ENCODE measurements at places on chromosomes 5 and 9.

GRCh38 chr5:73278693-73279092 lies 105.7 kb downstream of the TMEM174 start:
- no peak for DNase-seq

GRCh38 chr9:72473474-72474261 lies 47.7 kb upstream of the TMC1 start:
- peak; percentile 78 for DNase-seq

- no peak for DNase-seq
Measured at GRCh38 chr5:134084570-134084969, 29.9 kb upstream of the TCF7 start.

DNA sequence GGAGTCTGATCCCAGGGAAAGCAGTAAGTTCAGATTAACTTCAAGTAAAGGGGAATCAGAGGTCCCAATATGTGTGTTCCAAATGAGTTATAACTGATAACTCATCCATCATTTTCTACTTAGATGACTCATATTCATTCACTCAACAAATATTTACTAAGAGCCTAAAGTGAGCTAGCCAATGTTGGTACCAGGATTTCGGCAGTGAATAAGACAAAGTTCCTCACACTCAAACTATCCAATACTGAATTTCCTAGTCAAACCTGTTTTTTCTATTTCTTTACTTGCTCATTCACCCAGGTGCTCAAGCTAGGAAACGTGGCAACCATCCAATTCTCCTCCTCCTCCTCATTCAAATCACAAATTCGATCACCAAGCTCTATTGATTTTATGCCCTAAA lies 25.8 kb downstream of the FBXW2 start:
- DNase-seq, result no peak

GRCh38 chr5:139686356-139686705 lies 38.2 kb downstream of the CXXC5 start:
- no peak for DNase-seq

GRCh38 chr5:143179126-143179740 lies 224.3 kb downstream of the NR3C1 start:
- DNase-seq, result no peak

GRCh38 chr5:157575381-157576020 lies at the start of gene ADAM19:
Gene ADAM19, minus strand, starts transcription at chr5:157575775. Its CDS starts 79 bp downstream, at chr5:157575696.
- peak; percentile 21 for DNase-seq

- no peak for DNase-seq
Measured at GRCh38 chr5:124628721-124629596, 117.5 kb downstream of the ZNF608 start.

DNA sequence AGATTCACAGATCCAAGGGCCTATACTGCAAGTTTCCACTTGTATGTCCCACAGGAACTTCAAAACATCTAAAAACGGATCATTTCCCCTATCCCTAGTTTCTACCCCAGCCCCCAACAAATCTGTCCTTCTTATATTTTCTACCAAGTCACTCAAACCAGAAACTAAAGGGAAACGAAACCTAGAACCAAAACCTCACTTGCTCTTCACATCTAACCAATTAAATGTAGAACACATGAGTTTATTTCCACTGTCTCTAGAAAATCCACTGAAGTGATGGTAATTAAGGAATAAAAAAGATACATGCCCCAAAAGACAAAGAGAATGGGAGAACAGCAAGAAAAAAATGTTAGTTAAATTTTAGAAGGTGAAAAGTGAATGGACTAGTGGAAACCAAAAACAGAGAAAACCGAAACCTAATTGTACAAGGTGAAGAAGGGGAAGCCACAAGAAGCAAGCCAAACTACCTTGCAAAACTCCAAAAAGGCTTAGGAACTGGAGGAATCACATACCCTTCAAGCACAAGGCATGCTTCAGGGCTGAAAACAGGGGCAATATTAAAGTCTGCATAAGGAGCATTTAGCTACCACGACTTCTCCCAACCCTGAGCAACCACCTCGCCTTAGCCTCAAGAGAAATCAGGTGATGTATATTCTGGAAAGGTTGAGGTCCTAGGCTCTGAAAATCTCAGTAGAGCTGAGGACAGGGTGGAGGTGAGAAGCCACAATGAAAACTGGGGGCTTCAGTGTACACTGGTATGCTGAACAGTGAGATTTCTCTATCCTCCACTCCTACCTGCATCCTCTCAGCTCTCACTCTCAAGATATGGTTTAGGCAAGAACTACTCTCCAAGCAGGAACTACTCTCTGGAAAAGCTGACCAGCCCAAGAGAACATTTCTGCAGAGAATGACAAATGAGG lies 11.1 kb downstream of the SMU1 start:
- DNase-seq, result no peak

GRCh38 chr9:32136700-32137339 lies 247.6 kb upstream of the ACO1 start:
- DNase-seq, result no peak

- no peak for DNase-seq
Measured at GRCh38 chr5:172509405-172509781, 55.1 kb upstream of the SH3PXD2B start.

- no peak for DNase-seq
Measured at GRCh38 chr9:27192291-27192960, 83.4 kb downstream of the TEK start.

- no peak for DNase-seq
Measured at GRCh38 chr9:85158512-85158911, 489.0 kb downstream of the NTRK2 start.

DNA sequence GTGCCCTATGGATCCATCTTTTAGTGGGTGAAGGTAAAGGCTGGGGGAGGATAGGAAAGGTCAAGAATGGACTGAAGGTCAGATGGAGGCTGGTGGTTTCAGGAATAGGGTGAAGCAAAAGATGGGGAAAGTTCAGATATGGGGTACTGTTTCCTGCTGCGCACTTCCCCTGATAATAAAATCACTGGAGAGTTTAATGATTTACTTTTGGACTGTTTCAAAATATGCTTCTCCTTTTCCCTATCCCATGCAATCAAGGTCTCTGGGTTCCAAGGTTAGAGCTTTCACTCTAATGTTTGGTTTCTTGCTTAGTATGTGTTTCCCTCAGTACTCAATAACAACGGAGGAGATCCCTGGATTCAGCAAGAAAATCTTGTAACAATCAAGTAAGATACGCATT lies 10.8 kb upstream of the PPP3R2 start:
- no peak for DNase-seq

DNA sequence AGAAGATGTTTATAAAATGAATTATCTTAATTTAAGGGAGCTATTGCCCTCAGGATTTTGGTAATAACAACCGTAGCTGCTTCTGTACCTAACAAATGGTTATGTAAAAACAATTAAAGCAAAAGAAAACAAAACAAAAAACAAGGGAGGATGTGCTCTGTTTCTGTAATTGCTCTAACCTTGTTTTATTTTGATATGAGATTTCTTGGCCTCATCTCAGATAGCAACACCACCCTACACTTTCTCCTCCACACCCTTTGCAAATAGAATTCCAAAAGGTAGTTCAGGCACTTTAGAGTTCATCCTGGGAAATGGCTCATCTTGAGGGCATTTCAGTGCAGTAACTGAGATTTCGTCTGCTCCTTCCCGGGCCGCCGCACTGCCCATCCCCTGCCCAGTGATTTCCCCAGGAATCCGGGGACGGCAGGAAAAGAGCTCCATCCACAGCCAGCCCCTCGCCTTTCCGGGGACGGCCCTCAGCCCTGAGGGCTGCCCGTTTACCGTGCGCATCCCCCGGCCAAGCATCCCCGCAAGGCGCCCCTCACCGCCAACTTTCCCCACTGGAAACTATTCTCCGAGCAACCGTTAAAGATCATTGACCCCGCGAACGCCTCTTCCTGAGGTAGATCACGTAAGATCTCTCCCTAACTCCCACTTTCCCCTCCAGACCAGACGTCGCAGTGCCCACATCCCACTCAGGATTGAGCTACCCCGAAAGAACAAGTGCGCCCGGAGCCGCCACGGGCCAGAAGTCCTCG lies 1.2 kb downstream of the FNBP1 start:
- no peak for DNase-seq

- no peak for DNase-seq
Measured at GRCh38 chr5:140609126-140609525, 23.8 kb downstream of the CD14 start.

DNA sequence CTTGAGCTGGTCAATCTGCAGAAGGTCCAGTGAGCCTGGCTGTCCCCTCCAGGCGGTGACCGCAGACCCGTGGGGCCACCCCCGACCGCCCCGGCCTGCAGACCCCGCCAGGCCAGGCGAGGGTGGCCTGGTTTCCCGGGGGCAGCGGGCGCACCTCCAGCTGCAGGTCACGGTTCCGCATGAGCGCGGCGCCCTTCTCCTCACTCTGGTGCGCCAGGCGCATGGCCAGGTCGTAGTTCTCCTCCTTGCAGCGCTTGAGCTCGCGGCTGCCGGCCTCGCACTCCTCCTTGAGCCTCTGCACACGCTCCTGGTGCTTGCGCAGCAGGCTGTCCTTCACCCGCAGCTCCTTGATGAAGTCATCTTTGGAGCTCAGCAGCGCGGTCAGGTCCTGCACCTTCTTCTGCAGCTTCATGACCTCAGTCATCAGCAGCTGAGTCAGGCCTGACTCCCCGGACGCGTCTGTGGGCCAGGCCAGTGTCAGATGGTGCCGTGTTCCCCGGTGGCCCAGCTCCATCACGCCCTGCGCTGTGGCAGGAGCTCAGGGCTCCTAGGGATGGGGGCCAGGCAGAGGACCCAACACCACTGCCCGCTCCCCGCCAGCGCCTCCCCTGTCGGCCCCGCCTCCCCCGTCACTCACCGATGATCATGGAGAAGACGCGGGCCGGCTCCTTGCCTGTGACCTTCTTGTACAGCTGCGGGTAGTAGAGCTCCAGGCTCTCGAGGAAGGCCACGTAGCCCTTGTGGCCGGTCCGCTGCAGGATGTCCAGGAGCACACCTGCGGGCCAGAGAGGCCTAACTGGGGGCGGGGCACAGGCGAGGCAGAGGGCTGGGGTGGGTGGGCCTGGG lies 2.6 kb downstream of the CARD9 start:
- DNase-seq, result no peak

DNA sequence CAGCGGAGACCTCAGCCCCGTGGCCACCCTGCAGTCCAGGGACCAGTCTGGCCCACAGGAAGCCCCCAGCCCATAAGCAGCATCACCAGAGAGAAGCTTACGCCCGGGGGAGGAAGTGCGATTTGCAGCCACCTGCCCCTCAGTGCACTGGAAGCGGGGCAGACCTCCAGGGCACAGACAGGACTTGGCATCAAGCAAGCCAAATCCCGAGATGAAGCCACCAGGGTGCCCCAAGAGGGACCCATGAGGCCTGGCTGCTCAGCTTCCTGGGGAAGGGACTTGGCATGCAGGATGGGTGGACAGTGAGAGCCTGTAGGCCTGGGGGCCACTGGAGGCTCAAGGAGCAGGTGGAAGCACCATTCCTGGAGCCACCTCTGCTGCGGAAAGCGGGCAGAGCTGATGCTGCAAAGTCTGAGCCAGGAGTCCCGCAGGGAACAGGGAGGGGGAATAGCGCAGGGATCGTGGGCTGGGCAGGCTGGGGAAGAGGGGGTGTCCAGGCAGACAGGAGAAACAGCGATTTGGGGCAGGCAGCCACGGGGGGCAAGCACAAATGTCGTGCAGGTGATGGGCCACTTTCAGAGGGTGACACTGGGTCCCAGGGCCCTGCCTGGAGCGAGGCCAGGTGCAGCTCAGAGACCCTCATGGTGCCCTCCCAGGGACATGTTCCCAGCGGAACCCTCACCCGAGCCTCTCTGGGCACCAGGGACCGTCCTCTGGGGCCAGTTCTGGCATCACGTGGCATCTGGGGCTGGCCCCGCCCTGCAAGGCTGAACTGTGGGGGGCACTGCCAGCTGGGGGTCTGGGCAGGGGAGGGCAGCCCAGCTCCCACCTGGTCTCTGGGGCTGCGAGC lies 3.2 kb downstream of the LRRC26 start:
- DNase-seq, result no peak

- no peak for DNase-seq
Measured at GRCh38 chr5:53969176-53969730, 341.1 kb downstream of the ARL15 start.

DNA sequence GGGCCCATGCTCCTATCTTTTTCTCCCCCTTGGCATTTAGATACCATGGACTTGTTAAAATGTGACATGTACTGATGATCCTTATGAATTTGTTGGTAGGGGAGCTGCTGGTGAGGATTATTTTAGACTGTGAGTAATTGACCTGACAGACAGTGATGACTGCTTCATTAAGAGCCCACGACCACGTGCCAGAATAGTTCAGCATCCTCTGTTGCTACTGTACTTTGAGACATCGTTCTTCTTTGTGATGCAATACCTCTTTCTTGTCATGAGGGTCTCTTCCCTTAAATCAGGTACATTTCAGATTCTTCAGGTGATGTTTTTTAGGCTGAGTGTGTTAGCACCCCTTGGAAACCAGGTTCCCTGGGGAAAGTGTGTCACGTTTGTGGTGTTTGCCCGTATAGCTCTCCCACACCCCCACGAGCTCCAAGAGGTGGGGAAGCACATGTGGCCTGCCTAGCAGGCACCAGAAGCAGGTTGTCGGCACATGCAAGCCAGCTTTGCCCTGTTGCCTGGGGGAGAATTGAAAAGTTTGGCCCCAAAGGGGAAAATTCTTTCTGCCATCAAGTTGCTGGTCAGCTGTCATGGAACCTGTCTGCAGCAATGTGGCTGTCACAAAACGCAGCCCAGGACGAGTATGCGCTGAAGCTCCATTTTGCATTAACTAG lies 25.1 kb downstream of the QRFP start:
- DNase-seq, result no peak

DNA sequence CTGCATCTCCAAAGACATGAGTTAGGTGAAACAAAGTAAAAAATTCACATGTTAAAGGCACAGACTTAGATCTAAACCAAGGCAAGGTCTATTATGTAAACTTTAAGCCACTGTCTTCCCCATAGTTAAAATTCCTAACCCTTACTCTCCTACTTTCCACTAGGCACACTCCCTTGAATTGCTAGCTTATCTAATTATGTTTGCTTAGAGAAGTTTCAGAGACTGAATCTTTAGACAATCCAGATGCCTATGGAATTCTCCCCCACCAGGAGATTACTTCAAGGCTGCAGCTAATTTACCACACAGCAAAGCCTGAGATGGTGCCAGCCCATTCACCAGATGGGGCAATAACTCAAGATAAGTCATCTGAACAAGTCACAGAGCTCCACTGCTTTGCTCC lies 803.1 kb upstream of the COX7C start:
- DNase-seq, result no peak

- DNase-seq, result no peak
Measured at GRCh38 chr9:126546036-126546435, 67.7 kb upstream of the LMX1B start.

GRCh38 chr5:16877267-16877935 lies 58.7 kb downstream of the MYO10 start:
- no peak for DNase-seq

- peak; percentile 59 for DNase-seq
Measured at GRCh38 chr5:14011089-14012020, 66.9 kb upstream of the DNAH5 start.

DNA sequence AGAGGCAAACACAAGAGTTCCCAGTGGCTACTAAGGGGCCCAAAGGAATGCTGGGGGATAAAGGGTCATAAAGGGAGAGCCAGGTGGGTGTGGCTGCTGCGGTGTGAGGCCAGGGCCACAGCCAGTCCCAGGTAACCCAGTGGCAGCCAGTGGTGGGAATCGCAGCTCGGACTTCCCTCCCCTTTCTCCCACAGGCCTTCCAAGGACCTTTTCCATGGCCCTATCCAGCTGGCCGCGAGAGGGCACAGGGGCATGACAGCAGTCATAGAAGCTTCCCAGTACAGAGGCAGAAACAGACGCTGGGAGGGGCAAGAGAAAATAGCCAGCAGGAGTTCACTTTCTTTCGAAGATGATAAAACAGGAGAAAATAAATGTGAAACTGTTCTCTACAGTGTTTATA lies 257.6 kb downstream of the SEMA5A start:
- no peak for DNase-seq

- no peak for DNase-seq
Measured at GRCh38 chr9:130912932-130913598, 16.5 kb upstream of the QRFP start.

- no peak for DNase-seq
Measured at GRCh38 chr5:162654661-162655405, 587.3 kb downstream of the GABRG2 start.

All from T-helper 2 cell (primary cell).